Hepatocyte (in vitro differentiated cells): ENCODE measurements at places on chromosomes 5 and 9. TPM values are rescaled to one million over a fixed set of nuclear protein-coding genes. Genes with fewer than 3 reads are reported as not detected.

- DNase-seq = no peak
Observed at GRCh38 chr9:126681336-126681735, 67.6 kb downstream of the LMX1B start.

GRCh38 chr5:62902126-62902525 is 323.5 kb downstream of the LRRC70 start:
- DNase-seq = no peak

Gene LMAN2
- 357 and 366 TPM in 2 replicates for total RNA-seq

DNA sequence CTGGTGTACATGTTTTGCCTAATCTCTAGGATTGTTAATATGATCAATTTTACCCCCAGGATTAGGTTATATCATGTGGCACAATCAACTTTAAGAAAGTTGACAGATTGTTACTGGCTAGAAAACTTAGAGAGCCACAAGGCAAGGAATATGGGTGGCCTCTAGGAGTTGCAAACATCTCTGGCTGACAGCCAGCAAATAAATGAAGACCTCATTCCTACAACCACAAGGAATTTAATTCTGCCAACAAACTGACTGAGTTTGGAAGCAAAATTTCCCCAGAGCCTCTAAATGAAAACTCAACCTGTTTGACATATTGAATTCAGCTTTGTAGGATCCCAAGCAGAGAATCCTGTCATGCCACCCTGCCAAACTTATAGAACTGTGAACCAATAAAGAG is 196.4 kb upstream of the PTGER4 start:
- DNase-seq = no peak

Gene ZFP2
- 1.4 and 2.2 TPM in 2 replicates for total RNA-seq

Gene DELE1
- 57.2 and 62.0 TPM in 2 replicates for total RNA-seq

DNA sequence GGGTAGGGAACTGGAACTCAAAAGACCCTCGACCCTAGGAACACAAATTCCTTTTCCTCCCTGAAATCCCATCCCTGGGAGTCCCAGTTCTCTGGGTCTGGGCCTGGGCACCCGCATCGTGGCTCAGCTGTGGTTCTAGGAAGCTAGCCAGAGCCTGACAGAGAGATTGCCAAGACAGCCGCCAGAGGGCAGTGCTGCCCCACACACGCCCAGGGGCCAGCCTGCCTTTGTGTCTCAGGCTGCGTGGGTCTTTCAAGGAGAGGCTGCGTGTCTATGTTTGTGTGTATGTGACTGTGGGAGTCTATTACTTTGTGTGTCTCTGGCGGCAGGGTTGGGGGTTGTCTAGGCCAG is 32.0 kb upstream of the TTLL11 start:
- DNase-seq = peak; percentile 89

- DNase-seq = no peak
Observed at GRCh38 chr5:87850843-87851242, 417.8 kb downstream of the TMEM161B start.

DNA sequence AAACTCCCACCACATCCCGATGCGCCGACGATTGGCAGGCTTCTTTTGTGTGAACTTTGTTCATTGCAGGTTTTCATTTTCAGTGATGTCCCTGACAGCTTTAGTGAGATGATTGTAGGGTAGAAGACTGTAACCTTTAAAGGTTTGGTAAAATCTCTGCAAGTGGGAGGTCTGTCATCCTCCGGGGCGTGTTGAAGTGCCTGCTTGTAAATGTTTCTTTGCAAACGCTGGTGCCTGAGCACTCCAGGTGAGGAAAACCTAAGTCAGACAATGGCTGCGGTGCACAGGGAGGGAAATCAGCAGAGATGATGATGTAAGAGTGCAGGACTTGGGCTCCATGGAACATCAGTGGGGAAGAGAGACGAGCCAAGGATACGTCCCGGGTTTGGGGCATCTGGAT is 228.1 kb downstream of the DRD1 start:
- DNase-seq = no peak

- no peak for DNase-seq
Observed at GRCh38 chr5:163360656-163361055, 76.7 kb upstream of the CCNG1 start.
